ENCODE measurements at places on chromosomes 7 and 10.

DNA sequence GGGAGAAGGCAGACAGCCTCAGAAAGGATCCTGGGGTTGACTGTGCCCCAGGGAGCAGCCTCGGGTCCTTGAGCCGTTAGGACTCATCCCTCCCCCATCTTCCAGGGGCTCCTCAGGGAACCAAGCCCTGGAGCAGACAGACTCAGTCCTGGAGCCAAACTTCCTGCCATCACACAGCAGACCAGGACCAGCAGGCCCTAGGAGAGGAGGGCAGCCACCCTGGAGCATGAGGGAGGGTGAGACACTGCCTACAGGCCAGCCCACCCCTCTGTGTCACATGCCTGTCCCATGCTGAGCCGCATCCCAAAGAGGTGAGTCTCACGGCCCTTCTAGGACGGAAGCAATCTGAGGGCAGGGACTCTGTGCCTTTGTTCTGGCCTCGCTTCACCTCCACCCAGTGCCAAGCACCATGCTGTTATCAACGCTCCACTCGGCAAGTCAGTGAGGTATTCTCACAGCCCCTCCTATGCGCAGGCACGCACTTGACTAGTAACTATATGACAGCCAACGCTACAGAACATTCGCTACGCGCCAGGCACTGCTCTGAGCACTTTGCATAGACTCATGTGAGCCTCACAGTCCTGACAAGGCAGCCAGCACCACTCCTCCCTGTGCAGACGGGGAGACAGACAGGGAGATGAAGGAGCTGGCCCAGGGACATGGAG, 19.1 kb downstream of the MAD1L1 start:
- H3K4me3 ChIP-seq: no peak overlapping the region
- H3K36me3 ChIP-seq: peaks cover 84% of the 10 kb centered on the region
- no peaks in the 10 kb centered on the region for H3K4me1 ChIP-seq
- no peaks in the 10 kb centered on the region for H3K27me3 ChIP-seq
- H3K27ac ChIP-seq: no peak overlapping the region

DNA sequence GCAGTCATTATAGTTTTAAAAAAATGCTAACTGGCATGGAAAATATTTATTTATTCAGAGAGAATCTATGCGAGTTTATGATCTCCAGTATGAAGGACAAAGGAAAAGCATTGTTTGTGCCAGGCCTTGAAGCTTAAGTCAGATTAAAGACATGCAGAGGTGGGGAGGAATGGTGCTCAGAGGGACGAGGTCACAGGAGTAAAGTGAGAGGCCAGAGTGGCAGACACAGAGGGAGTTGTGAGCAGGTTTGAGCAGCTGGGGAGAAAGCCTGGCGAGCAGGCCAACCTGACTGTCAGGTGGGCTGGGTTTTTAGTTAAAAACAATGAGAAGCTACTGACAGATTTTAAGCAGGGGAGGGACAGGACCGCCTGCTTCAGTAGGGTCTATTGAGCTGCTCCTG, 6.8 kb upstream of the CCNY start:
- H3K27me3 ChIP-seq: no peaks in the 10 kb centered on the region
- no peak overlapping the region for H3K4me3 ChIP-seq
- no peaks in the 10 kb centered on the region for H3K4me1 ChIP-seq
- peak; percentile 37 for DNase-seq
- H3K36me3 ChIP-seq: peaks cover 13% of the 10 kb centered on the region

DNA sequence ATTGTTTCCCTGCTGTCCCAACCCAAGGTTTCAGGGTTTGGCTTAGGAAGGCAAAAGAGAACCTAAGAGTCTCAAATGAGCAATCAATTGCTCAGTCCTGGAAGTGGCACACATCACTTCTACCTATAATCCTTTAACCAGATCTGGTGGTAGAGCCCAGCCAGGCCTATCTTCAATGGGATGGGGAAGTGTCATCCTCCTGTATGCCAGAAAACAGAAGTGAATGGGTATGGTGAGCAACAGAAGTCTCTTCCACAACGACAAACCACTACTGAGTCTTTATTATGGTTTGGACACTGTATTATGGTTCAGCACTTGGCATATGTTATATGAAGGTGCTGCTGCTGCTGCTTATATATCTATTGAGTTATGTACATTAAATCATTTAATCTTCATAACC, 3.0 kb upstream of the AKR1B1 start:
- no peak overlapping the region for H3K4me3 ChIP-seq
- no peaks in the 10 kb centered on the region for H3K27me3 ChIP-seq
- no peak overlapping the region for H3K27ac ChIP-seq
- H3K36me3 ChIP-seq: peaks cover 9% of the 10 kb centered on the region
- no peak for DNase-seq

DNA sequence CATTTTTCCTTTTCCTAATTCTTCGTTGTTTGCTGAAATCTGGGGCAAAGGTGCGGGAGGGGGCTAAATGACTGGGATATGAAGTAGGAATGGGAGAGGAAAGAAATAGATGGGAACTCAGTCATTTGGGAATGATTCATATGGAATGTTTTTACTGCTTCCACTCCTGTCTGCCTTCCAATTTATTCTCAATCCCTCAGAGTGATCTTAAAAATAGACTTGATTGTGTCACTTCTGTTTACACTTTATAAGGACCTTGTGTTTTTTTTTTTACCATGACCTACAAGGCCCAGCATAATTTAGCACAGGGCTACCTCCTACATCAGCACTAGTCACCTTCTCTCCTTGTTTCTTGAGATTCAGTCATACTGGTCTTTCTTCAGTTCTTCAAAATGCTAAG, 97.9 kb downstream of the PTEN start:
- H3K27ac ChIP-seq: no peak overlapping the region
- no peaks in the 10 kb centered on the region for H3K4me1 ChIP-seq
- H3K4me3 ChIP-seq: no peak overlapping the region
- H3K27me3 ChIP-seq: no peaks in the 10 kb centered on the region

DNA sequence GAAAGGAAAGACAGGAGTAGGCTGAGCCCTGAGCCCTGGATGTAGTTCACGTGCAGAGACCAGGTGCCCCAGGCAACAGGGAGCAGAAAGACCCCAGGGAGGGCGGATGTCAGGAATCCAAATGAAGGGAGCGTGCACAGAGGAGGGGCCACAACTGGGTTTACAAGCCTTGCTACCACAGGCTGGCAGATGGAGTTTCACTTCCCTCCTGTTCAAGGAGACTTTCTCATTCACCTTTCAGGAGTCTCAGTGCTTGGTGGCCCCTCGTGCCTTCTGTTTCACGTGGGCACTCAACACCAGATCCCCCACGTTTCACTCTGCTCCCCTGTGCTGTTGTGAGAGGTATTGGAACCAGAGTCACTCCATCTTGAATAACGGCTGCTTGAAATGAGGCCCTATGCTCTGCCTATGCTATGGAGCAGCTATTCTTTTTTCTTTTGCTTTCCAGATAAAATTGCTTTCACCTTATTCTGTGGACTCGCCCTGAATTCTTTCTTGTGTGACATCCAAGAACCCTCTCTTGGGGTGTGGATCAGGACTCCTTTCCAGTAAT, 601.4 kb upstream of the IGFBP3 start:
- H3K27ac ChIP-seq: no peak overlapping the region
- peaks cover 4% of the 10 kb centered on the region for H3K36me3 ChIP-seq
- no peaks in the 10 kb centered on the region for H3K4me1 ChIP-seq
- no peaks in the 10 kb centered on the region for H3K27me3 ChIP-seq
- no peak for DNase-seq
- H3K4me3 ChIP-seq: no peak overlapping the region

GRCh38 chr7:36079446-36080025, 73.5 kb upstream of the EEPD1 start:
- H3K36me3 ChIP-seq: no peaks in the 10 kb centered on the region
- H3K27me3 ChIP-seq: no peaks in the 10 kb centered on the region
- H3K4me3 ChIP-seq: no peak overlapping the region
- no peaks in the 10 kb centered on the region for H3K4me1 ChIP-seq

GRCh38 chr7:155380976-155381851, 76.7 kb upstream of the EN2 start:
- no peaks in the 10 kb centered on the region for H3K4me1 ChIP-seq
- H3K27ac ChIP-seq: no peak overlapping the region
- peaks cover 86% of the 10 kb centered on the region for H3K27me3 ChIP-seq
- H3K36me3 ChIP-seq: no peaks in the 10 kb centered on the region
- DNase-seq: no peak

DNA sequence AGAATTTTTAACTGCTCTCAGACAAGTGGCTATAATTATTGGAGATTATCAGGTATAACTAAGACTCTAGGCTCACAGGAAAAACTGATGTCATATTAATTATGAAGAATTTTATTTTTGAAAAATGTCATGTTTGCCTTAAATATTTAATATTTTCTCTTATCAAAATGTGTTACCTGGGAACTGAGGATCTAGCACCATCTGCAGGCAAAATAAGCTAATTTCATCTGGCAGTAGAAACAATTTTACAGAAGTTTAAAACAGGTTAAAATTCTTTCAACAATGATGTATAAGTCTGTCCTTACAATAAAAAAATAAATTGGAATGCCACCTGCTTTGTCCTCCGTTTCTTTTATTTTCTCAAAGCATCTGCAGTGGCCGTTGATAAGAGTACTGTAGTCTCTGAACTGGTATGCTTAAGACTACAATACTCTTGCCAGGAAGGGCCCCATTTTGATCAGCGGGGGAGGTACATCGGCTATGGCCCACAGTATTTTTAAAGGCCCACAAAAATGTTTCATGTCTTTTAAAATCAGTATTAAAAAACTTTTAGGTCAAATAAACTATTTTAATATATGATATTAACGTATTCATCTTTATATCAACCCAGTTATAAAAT, 81.3 kb downstream of the VWDE start:
- DNase-seq: no peak
- H3K27me3 ChIP-seq: no peaks in the 10 kb centered on the region
- H3K27ac ChIP-seq: no peak overlapping the region
- peaks cover 10% of the 10 kb centered on the region for H3K36me3 ChIP-seq
- peaks cover 2% of the 10 kb centered on the region for H3K4me1 ChIP-seq
- H3K4me3 ChIP-seq: no peak overlapping the region

GRCh38 chr7:85508642-85509410, 322.0 kb upstream of the SEMA3D start:
- no peaks in the 10 kb centered on the region for H3K27me3 ChIP-seq
- no peak overlapping the region for H3K4me3 ChIP-seq
- no peaks in the 10 kb centered on the region for H3K36me3 ChIP-seq
- H3K4me1 ChIP-seq: no peaks in the 10 kb centered on the region
- no peak overlapping the region for H3K27ac ChIP-seq

DNA sequence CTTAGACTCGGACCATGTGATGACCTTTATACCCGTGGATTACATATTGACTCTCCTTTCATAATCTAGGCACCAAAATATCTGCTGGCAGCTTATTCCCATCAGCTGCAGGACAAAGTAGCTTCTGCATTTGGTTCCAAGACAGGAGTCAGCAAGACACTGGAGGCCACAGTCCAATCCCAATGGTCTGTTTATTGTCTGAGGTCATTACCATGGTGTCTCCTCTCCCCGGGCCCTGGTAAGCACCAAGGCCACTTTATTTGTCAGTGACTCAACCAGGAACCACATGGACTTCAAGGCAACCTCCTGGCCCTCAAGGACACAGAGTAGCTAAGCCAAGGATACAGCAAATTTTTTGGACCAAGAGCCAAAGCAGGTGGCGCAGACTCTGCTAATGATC, 36.1 kb downstream of the KCNMA1 start:
- DNase-seq: no peak
- H3K4me1 ChIP-seq: peaks cover 8% of the 10 kb centered on the region
- H3K36me3 ChIP-seq: no peaks in the 10 kb centered on the region
- H3K27ac ChIP-seq: no peak overlapping the region
- H3K27me3 ChIP-seq: no peaks in the 10 kb centered on the region
- H3K4me3 ChIP-seq: no peak overlapping the region

DNA sequence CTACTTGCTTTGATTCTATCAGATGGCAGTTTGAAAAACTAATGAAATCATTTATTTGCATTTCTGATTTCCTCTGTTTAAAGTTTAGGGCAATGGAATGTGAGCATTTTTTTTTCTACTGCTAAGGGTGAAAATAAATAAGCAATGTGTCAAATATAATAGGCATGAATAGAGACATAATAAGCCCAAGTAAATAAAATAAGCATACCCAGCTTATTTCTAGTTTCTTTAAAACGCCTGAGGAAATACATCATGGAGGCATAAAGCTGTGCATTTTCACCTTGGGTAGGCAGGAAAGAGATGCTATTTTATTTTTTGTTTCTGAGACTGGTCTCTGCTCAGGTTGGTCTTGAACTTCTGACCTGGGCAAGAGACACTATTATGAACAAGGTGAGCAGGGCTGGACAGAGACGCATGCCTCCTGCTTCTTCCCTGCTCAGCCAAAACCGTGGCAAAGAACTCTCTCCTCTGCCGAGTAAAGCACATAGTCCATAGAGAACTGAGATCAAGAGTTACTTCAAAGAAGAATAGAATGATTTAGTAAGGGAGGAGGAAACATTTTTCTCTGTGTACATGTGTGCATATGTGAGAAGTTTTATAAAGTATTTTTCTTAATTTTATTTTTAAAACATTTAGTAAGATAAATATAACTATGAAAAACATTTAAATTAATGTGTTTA, 138.1 kb downstream of the GNAI1 start:
- H3K27me3 ChIP-seq: no peaks in the 10 kb centered on the region
- no peak for DNase-seq
- no peak overlapping the region for H3K27ac ChIP-seq
- no peak overlapping the region for H3K4me3 ChIP-seq
- H3K4me1 ChIP-seq: no peaks in the 10 kb centered on the region

DNA sequence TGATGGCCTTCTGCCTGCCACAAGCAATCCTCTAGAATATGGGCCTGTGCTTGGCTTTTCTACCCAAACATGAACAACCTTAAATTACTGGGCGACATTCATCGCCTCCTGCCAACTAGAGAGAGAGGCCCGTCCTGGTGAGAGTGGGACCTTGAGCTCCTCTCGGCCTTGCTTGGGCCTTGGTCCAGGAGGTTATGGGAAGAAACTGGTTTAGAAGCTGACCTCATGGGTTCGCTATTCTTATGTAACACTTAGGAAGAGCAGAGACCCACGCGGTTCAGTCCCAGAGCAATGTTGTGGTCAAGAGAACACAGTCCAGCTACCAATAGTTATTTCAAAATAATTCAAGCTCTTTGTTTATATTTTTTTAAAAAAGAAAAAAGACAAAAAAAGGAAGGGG, 176.3 kb upstream of the ZNF32 start:
- DNase-seq: no peak
- H3K27me3 ChIP-seq: no peaks in the 10 kb centered on the region
- H3K36me3 ChIP-seq: no peaks in the 10 kb centered on the region
- no peaks in the 10 kb centered on the region for H3K4me1 ChIP-seq
- no peak overlapping the region for H3K4me3 ChIP-seq

DNA sequence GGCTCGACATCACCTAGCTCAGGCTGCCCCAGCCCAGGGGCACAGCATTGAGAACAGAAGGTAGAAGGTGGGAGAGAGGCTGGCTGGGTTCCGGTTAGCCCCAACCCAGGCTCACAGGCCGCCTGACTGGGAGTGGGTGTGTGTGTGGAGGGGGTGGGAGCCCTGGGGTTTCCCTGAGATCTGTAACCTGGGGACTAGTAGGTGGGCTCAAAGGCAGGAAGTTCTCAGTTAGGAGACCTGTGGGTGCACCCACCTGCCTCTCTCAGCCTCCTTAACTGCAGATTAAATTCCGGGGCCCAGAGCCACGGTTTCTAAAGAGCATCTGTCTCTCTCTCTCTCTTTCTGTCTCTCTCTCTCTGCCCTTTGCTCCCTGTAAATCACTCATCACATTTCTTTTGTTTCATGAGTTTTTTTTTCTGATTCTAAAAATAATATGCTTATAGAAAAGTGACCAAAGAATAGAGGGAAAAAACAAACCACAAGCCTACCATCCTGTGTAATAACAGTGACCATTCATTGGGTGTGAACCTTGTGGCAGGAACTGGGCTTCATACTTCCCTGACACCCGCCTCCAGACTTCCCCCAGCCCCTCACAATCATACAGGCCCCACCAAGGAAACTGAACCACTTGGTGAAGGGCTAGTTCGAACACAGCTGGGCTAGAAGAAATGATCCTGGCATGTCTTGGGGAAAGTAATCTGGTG, 83.4 kb upstream of the SMNDC1 start:
- DNase-seq: no peak
- no peak overlapping the region for H3K4me3 ChIP-seq
- no peaks in the 10 kb centered on the region for H3K27me3 ChIP-seq
